Aorta (tissue), 5 donors: ENCODE measurements at places on chromosomes 2 and 18.
A peak's percentile ranks its signal among the peaks of the same experiment; 100 is the strongest.

DNA sequence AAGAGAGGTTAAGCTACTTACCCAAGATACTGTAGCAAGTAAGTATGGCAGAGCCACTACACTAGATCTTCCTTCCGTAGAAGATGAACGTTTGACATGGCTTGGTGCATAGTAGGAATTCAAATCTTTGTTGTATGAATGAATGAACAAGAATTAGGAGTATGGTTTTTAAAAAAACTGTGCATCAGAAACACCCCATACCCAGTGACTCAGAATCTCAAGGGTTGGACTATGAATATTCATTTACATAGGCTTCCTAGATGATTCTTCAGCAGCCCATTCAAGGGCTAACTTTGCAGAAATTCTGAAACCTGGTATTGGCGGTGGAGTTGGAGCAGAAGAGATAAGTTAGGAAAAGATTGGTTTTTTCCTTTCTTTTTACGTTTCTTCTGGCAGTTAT lies 5.4 kb downstream of the ACTR3 start:
- no peak for DNase-seq

GRCh38 chr2:174775571-174775980 lies 11.3 kb upstream of the CHRNA1 start:
- DNase-seq, result no peak

DNA sequence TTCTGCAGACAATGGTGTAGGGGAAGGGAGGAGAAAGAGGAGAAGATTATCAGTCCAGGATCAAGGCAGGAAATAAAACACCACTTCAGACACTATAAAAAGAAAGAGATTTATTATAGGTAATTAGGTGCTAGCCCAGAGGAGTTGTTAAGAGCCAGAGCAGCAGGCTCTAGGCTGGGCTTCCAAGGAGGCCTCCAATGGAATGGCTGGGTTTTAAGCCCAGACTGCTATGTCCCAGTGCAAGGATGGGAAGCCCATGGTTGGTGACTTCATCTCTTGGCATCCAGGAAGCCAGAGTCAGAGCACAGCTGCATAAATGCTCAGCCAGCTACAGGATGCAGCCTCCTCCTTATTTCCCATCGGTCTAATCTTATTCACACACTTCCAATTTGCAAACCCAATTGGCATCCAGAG lies 95.6 kb downstream of the LAMA3 start:
- no peak for DNase-seq

DNA sequence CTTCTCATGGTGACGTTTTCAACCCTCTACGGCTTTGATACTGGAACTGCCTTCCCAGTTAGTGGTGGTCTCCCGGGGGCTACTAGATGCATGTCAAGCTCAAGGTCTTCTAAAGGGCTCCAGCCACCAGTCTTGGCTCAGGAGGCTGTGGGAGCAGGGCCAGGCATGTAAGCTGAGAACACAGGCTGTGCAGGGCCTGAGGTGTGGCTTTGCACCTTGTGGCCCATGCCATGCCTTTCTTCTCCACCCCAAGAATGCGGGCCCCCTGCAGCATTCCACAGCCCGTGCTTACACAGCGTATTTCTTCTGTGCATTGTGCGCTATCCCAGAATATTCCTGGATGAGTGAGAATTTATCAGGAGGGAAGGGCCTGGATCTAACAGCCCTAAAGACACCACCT lies 144.9 kb downstream of the SEPTIN10 start:
- DNase-seq, result peak; percentile 40

- peak; percentile 60 for DNase-seq
Observed at GRCh38 chr2:75064691-75065396, 106.4 kb downstream of the POLE4 start.

DNA sequence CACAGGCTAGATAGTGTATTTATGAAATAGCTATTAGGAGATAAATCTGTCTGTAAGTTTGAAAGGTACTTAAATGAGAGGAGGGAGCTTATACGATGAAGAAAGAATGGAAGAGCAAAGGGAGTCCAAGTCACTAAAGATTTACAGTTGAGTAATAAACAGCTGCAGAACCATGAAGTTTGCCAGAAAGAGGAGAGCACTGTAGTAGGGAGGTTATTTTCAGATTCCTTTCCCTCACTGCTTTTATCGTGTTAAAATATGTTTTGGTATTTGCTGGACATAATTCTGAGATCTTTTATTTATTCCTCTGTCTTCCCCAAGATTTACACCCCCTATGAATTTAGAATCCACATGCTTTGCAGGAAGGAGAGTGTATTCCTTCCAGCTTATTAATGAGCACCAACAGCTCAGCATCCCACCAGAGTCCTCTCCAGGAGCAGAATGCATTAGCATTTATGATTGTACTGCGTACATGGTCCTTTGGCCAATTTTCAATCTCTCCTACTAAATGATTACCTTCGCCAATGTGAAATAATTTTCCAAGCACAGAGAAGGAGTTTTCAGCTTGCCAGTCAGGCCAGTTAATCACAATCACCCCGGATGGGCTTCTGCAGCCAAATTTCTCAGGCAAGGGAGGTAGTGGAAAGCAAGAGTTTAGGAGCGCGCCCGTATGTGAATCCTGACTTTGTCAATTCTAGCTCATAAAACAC lies 297.0 kb downstream of the NBAS start:
- DNase-seq, result no peak

DNA sequence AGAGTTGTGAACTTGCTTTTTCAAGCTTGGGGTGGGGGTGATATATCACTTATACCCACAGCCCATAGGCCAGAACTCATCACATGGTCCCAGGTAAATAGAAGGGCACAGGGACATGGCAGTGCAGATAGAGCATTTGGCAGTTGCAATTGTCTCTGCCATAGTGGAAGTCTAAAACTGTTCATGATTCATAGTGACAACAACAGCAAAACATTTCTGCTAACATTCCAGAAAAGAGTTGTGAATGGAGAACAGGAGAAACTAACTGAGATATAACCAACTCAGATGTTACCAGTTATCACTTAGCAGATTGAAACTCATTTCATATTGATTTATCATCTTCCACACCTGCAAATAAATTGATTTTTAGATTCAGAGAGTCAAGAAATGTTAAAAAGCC lies 278.6 kb upstream of the KYNU start:
- no peak for DNase-seq

GRCh38 chr2:146990311-146991054 lies 854.3 kb upstream of the ACVR2A start:
- no peak for DNase-seq

DNA sequence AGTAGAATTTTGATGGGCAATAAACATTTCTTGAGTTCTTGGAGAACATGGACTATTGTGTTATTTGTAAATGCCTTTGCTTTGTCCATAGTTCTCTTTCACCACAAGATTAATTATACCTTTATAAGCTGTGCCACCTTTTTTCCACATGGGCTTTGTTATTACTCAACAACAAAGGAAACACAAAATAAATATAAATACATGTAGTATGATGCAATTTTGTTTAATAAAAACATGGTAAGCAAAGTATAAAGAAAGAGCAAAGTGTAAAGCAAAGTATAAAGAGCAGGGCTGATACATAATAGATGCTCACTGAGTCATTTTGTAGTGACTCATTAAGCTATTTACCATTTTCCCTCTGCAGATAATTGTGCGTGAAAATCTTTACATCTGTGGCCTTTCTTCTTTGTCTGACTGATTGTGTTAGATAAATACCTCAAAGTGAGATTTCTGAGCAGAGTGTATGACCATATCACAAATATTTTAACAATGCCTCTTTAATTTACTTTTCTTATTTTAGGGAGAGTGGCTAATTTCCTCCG lies 80.9 kb downstream of the CERS6 start:
- no peak for DNase-seq

DNA sequence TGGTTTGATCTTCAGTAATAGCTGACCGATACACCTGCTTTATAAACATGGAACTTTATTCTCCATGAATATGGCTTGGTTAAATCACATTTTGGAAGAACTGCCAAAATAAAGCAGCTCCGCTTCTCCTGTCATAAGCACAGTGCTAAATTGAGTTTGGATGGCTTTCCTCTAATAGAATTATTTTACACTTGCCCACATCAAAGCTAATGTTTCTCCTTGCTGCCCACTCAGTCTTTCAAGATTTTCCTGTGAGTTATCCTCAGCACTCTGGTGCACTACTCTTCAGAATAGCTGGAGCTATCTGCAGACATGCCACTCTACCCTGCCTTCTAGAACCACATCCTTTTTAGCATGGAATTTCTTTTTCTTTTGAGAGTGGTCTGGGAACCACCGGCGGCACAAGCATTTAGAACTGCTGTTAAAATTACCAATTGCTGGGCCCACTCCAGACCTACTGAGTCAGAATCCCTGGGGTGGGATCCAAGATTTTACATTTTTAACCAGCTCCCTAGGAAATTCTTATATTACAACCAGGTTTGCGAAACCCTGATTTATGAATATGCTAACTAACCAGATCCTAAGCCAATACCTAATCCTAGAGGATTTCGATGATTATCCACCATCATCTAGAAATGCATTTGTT lies 283.3 kb downstream of the AFF3 start:
- no peak for DNase-seq

GRCh38 chr18:24910221-24910620 lies 441.7 kb downstream of the ZNF521 start:
- no peak for DNase-seq

DNA sequence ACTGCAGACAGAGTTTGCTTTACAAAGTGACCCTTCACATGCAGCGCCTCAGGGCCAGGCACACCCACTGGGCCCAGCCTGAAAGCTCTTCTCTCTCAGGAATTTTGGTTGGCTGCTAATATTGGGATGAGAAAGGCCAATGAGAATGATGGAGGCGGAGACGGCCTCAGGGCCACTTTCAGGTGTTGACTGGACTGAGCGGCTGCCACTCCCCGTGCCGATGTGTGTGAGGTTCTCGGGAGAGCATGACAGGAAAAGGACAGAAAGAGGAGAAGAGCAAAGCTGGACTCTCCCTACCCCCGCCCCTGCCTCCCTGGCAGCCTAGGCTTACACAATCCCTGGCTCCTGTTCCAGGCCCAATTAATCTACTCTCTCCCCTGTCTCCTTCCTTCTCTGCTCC lies 155.7 kb downstream of the CELF4 start:
- DNase-seq, result no peak

DNA sequence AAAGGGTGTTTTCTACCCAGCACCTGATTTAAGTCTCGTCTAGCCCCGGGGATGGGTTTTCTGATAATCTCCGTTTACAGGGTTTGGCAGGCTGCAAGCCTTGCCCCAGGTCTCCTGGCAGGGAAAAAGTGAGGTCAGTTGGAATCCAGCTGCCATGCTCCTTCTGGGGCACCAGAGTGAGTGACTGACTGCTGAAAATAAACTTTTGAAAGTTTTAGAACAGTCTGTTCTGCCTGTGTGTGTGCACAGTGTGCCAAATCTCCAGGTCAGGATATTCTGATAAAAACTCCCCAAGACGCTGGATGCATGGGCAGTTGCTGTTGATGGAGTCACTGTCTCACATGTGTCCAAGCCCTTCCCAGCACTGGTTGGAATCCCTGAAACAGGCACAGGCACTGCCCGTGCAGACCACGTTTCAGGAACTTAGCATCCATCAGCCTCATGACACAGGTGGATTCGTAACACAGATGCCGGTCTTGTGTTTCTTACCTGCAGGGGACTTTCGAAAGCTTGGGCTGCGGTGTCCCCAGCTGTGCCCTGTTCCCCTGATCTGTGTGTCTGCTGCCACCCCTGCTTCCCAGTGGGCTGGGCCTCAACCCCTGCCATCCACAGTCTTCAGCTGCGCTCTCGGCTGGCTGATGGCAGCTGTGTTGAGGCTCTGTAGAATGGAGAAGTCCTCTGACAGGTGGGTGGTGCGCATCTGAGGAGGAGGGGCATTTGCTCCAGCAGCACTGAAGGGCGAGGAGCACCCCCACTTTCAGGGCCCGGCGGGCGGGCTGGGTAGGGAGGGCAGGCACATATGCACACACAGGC lies 65.0 kb downstream of the SH3RF3 start:
- DNase-seq, result no peak

- no peak for DNase-seq
Observed at GRCh38 chr2:124382067-124382618, 357.1 kb downstream of the CNTNAP5 start.

DNA sequence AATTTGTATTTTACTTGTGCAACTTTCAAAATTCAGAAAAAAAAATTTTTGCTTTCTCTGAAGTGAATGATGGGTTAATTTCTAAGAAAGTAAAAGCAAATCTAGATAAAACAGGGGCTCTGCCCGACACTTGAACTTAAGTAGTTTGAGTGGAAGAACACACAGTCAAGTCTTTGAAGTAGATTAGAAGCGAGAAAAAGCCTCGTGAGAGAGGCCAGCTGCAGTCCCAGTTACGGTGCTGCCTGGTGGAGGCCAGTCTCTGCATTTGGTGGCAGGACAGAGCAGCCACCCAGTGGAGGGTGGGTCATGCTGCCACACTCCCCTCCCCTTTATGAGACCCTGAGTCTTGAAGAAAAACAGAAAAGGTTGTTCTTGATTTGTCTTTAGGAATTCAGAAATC lies 81.8 kb downstream of the INPP5D start:
- no peak for DNase-seq

DNA sequence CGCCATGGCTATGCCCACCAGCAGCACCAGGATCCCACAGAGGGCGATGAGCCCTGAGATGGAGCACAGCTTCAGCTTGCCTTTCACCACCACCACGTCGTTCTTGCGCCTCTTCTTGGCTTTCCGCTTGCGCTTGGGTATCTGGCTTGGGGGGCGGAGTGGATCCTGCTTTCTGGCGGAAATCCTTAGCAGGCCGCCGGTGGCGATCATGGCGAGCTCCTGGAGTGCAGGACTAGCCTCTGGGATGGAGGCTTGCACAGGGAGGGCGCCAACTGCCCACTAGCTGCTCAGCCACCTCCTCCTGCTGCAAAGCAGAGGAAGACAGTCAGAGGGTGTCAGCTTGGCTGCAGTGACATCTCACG lies 3.5 kb downstream of the TMEM200C start:
- DNase-seq, result no peak

- no peak for DNase-seq
Observed at GRCh38 chr2:220842901-220843665, 729.0 kb downstream of the EPHA4 start.

- DNase-seq, result no peak
Observed at GRCh38 chr2:32835148-32835547, 111.6 kb upstream of the LTBP1 start.

GRCh38 chr2:65583061-65583460 lies 150.7 kb upstream of the SPRED2 start:
- DNase-seq, result no peak

DNA sequence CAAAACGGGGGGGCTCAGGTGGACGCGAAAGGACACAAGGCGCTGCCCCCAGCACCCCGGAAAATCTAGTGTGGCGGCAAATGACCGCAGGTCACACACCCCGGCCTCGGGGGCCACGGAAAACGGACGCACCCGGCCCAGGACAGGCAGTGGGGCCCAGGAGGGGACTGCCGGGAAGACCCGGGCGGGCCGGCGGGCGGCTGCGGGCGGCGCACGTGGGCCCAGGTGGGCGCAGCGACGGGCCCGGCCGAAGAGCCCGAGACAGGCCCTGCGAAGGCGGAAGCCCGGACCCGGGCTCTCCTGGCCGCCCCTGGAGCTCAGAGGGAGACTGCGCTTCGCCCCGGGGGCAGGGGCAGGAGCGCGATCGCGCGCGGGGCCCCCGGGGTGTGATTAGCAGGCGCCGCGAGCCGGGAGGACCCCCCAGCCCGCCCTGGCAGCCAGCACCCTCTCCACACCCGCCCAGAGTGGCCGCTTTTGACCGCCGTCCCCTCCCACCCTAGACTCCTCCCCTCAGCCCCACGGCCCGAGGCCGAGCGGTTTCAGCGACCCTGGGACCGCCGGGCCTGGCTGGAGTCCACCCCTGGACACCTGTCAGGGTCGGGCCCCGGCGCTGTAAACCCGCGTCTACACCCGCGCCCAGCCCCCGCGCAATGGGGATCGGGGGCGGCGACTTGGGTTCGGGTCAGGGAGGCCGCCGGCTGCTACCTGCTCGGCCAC lies 773 bp downstream of the MBP start:
- peak; percentile 89 for DNase-seq
